ENCODE measurements at places on chromosomes 2 and 18. TPM values are rescaled to one million over a fixed set of nuclear protein-coding genes. Genes with fewer than 3 reads are reported as not detected.

The ORC2 gene
- polyA plus RNA-seq = 10.7 TPM

The IL36B gene
- polyA plus RNA-seq = not detected

GRCh38 chr18:33558529-33558928 lies 19.5 kb upstream of the ASXL3 start:
- DNase-seq = no peak
- H3K27ac ChIP-seq = no peak overlapping the region
- H3K27me3 ChIP-seq = no peaks in the 10 kb centered on the region
- H3K4me1 ChIP-seq = no peaks in the 10 kb centered on the region

GRCh38 chr2:85433511-85434089 lies 15.1 kb downstream of the SH2D6 start:
- H3K27ac ChIP-seq = no peak overlapping the region
- no peaks in the 10 kb centered on the region for H3K27me3 ChIP-seq
- DNase-seq = no peak
- H3K4me3 ChIP-seq = no peak overlapping the region
- H3K36me3 ChIP-seq = no peaks in the 10 kb centered on the region

GRCh38 chr18:43587538-43588153 lies 310.4 kb upstream of the SYT4 start:
- no peaks in the 10 kb centered on the region for H3K27me3 ChIP-seq
- H3K27ac ChIP-seq = no peak overlapping the region
- no peaks in the 10 kb centered on the region for H3K4me1 ChIP-seq
- no peaks in the 10 kb centered on the region for H3K36me3 ChIP-seq
